HT1080 (cell line): ENCODE measurements at places on chromosomes 12 and 14. TPM values are rescaled to one million over a fixed set of nuclear protein-coding genes. Genes with fewer than 3 reads are reported as not detected.

GRCh38 chr12:34406996-34407300, 384.7 kb downstream of the ALG10 start:
- no peak for DNase-seq

DNA sequence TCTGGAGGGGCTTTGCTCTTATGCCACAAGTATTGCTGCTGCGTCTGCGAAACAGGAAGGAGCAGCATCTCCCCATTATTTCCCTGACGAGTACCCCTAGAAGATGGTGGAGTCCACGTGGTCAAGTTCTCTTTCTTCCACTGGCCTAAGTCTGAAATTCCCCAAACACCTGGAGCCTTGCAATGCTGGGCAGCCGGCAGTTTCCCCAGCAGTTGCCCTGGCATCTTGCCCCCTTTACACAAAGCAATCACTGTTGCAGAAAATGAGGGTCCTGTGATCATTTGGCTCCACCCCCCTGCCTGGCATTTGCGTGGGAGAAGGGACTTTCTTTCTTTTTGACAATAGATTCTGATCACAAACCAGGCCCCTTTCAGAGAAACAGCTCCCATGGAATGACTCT, 56.9 kb downstream of the FOS start:
- no peak for DNase-seq

The TMCC3 gene
- total RNA-seq, result 5.2 TPM in 2 replicates

The KRT3 gene
- 0.13 TPM in 1 of 2 replicates, not detected in the other for total RNA-seq

The PTPRO gene
- 0.07 TPM in 1 of 2 replicates, not detected in the other for total RNA-seq

The KRT8 gene
- 199 and 204 TPM in 2 replicates for total RNA-seq

The FAR2 gene
- total RNA-seq, result 10.1 and 12.4 TPM in 2 replicates
